ENCODE measurements at places on chromosomes 2 and 18.
A peak's percentile ranks its signal among the peaks of the same experiment; 100 is the strongest.

- peak; percentile 60 for DNase-seq
- H3K27ac ChIP-seq = no peak overlapping the region
- H3K27me3 ChIP-seq = no peaks in the 10 kb centered on the region
- H3K36me3 ChIP-seq = no peaks in the 10 kb centered on the region
- H3K4me1 ChIP-seq = peaks cover 4% of the 10 kb centered on the region
- no peak overlapping the region for H3K4me3 ChIP-seq
Observed at GRCh38 chr18:73136134-73136533, 268.3 kb upstream of the NETO1 start.

DNA sequence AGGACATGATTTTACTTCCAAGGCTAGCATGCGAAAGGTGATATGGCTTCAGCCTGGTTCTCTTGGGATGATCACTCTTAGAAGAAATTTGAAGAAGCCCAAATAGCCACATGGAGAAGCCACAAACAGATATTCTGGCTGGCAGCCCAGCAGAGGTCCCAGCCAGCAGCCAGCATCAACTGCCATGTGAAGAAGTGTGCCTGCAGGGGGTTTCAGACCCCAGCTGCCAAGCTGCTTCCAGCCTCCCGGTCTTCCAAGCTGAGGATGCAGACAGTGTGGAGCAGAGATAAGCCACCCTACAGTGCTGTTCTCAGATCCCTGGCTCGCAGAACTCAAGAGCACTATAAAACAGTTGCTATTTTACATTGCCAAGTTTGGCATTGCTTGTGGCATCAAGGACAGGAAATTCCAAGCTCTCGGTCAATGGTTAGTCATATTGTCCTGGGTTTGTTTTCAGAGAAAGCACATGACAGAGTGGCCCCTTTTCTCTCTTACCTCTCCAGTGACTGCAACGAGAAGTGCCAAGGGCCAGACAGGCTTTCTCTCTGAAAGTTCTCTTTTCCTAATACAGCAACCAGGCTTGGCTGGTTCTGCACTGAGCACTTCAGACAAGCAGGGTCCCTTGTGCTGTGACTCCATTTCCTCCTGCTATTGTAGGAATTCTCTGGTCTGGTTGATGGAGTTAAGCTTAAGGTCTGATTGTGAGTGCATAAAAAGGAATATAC lies 223.7 kb downstream of the ANKRD30B start:
- H3K36me3 ChIP-seq = no peaks in the 10 kb centered on the region
- DNase-seq = no peak
- no peak overlapping the region for H3K4me3 ChIP-seq
- H3K27me3 ChIP-seq = no peaks in the 10 kb centered on the region
- H3K27ac ChIP-seq = no peak overlapping the region

GRCh38 chr2:238714038-238714528 lies 133.8 kb upstream of the TWIST2 start:
- H3K27me3 ChIP-seq = no peaks in the 10 kb centered on the region
- no peaks in the 10 kb centered on the region for H3K4me1 ChIP-seq
- H3K27ac ChIP-seq = no peak overlapping the region

- peaks cover 6% of the 10 kb centered on the region for H3K4me1 ChIP-seq
- no peaks in the 10 kb centered on the region for H3K36me3 ChIP-seq
- no peaks in the 10 kb centered on the region for H3K27me3 ChIP-seq
- H3K27ac ChIP-seq = no peak overlapping the region
- no peak overlapping the region for H3K4me3 ChIP-seq
- no peak for DNase-seq
Observed at GRCh38 chr18:27901424-27902226, 275.3 kb downstream of the CDH2 start.

- no peaks in the 10 kb centered on the region for H3K27me3 ChIP-seq
- H3K4me1 ChIP-seq = peaks cover 4% of the 10 kb centered on the region
- no peak overlapping the region for H3K4me3 ChIP-seq
- no peaks in the 10 kb centered on the region for H3K36me3 ChIP-seq
- no peak for DNase-seq
Observed at GRCh38 chr18:1503847-1504246, 599.2 kb downstream of the ADCYAP1 start.

- no peaks in the 10 kb centered on the region for H3K4me1 ChIP-seq
- no peaks in the 10 kb centered on the region for H3K27me3 ChIP-seq
- H3K36me3 ChIP-seq = no peaks in the 10 kb centered on the region
- no peak overlapping the region for H3K4me3 ChIP-seq
- DNase-seq = no peak
- H3K27ac ChIP-seq = no peak overlapping the region
Observed at GRCh38 chr2:55865096-55865835, 58.3 kb downstream of the EFEMP1 start.

GRCh38 chr18:8685141-8685913 lies 20.0 kb upstream of the MTCL1 start:
- no peak for DNase-seq
- H3K4me3 ChIP-seq = no peak overlapping the region
- peaks cover 24% of the 10 kb centered on the region for H3K4me1 ChIP-seq
- H3K27me3 ChIP-seq = no peaks in the 10 kb centered on the region

DNA sequence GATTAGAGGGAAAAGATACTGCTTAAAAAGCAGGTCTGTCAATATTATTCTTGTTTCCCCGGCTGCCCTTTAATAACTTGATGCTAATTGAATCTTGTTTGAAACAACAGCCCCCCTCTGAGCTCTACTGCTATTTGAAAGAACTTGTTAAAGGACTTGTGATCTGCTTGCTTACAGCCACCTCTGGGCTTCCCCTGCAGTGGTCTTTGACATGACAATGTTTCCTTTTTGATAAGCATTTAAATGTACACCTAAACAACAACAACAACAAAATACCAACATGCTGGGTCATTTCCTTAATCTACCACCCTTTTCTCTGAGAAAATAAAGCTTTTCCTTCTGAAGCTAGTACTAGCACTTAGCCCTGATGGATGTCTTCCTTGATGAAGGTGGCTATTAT lies 3.9 kb downstream of the HOXD1 start:
- H3K4me1 ChIP-seq = peaks cover 32% of the 10 kb centered on the region
- H3K36me3 ChIP-seq = no peaks in the 10 kb centered on the region
- H3K4me3 ChIP-seq = no peak overlapping the region
- DNase-seq = peak; percentile 42

- no peaks in the 10 kb centered on the region for H3K36me3 ChIP-seq
- H3K4me3 ChIP-seq = no peak overlapping the region
- H3K4me1 ChIP-seq = 0 out of 2 replicates have a peak, but pooled peaks cover 2% of the 10 kb centered on the region
- no peaks in the 10 kb centered on the region for H3K27me3 ChIP-seq
- no peak overlapping the region for H3K27ac ChIP-seq
- DNase-seq = no peak
Observed at GRCh38 chr2:118496870-118497611, 350.4 kb downstream of the EN1 start.

DNA sequence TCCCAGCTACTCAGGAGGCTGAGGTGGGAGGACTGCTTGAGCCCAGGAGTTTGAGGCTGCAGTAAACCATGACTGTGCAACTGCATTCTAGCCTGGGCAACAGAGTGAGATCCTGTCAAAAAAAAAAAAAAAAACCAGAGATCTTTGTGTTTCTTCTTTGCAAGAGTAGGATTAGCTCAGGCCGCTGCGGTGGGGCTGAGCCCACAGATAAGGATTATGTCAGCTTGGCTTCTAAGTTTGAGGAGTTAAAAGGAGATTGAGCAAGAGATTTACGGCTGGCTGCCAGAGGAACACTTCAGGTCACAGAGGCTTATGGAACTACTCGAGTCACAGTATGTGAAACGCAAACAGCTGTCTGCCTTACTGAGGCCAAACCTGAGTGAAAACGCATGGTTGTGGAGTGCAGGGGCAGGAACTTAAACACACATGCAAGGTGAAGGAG lies 146.7 kb upstream of the L3MBTL4 start:
- peaks cover 22% of the 10 kb centered on the region for H3K4me1 ChIP-seq
- H3K27me3 ChIP-seq = no peaks in the 10 kb centered on the region
- no peak for DNase-seq
- no peak overlapping the region for H3K27ac ChIP-seq
- H3K4me3 ChIP-seq = no peak overlapping the region

GRCh38 chr18:63155910-63156773 lies 163.4 kb downstream of the BCL2 start:
- H3K36me3 ChIP-seq = no peaks in the 10 kb centered on the region
- no peak overlapping the region for H3K27ac ChIP-seq
- H3K27me3 ChIP-seq = no peaks in the 10 kb centered on the region
- H3K4me1 ChIP-seq = peaks cover 5% of the 10 kb centered on the region
- H3K4me3 ChIP-seq = no peak overlapping the region
- no peak for DNase-seq

DNA sequence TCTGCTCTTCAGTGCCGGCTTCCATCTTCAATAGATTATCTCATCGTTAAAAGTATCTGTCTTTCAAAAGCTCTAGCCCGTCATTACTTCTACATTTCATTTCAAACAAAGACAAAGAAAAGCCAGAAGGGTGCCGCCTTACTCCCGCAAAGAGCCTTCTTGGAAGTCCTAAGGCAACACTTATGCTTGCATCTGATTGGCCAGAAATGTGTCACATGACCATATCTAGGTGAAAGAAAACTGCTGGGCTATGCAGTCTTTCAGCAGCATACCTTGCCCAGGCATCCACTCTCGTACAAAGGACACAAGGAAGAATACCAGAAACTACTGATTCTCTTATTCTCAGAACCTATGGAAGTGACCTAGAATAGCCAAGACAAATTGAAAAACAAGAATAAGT lies 217.1 kb upstream of the SLC35G4 start:
- H3K36me3 ChIP-seq = no peaks in the 10 kb centered on the region
- H3K4me3 ChIP-seq = no peak overlapping the region
- DNase-seq = peak; percentile 67
- H3K4me1 ChIP-seq = no peaks in the 10 kb centered on the region
- H3K27ac ChIP-seq = no peak overlapping the region

GRCh38 chr2:201536046-201536445 lies 84.5 kb downstream of the STRADB start:
- H3K36me3 ChIP-seq = no peaks in the 10 kb centered on the region
- H3K4me3 ChIP-seq = no peak overlapping the region
- no peak for DNase-seq
- H3K27me3 ChIP-seq = no peaks in the 10 kb centered on the region
- no peak overlapping the region for H3K27ac ChIP-seq

DNA sequence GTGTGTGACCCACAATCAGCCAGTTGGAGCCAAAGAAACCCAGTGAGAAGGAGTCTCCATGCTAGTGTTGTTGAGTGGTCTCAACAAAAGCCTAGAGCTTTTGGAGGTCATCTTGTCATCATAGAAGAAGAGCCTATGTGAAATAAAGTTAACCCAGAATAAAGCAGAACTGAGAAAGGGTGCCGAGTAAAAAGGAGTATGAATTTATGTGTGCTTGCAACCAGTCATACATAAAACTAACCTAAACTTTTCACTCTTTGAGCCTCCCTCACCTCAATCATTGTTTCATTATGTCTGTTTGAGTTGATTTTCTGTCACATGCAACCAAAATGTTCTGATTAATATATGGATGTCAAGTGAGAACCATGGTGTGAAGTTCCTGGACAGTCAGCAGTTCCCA lies 599.3 kb upstream of the ZEB2 start:
- peaks cover 3% of the 10 kb centered on the region for H3K4me1 ChIP-seq
- H3K27ac ChIP-seq = no peak overlapping the region
- DNase-seq = no peak
- no peaks in the 10 kb centered on the region for H3K36me3 ChIP-seq
- H3K27me3 ChIP-seq = no peaks in the 10 kb centered on the region

DNA sequence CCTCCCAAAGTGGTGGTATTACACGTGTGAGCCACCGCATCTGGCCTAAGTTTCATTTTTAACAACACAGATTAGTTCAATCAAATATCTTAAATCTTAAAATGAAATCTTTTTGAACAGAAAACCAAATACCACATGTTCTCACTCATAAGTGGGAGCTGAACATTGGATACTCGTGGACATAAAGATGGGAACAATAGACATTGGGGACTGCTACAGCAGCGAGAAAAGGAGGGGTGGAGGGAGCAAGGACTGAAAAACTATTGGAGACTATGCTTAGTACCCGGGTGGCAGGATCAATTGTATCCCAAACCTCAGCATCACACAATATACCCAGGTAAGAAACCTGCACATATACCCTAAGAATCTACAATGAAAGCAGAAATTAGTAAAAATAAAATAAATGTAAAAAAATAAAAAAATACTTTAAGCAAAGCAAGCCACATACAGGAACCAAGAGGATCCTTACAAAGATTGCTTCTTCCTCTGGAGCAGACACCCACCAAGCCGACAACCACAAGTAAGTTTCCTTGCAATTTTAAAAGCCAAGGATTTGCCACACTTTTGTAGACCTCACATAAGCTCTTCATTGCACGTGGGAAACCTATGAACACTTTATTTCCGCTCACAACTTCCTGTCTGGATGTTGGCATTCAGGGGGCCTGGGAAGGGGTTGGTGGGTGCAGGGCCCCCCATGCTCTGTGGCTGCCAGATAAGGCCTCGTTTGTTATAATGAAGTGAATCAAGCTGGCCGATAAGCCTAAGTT lies 147.9 kb downstream of the MYCN start:
- no peaks in the 10 kb centered on the region for H3K36me3 ChIP-seq
- no peak overlapping the region for H3K27ac ChIP-seq
- no peak overlapping the region for H3K4me3 ChIP-seq
- H3K4me1 ChIP-seq = no peaks in the 10 kb centered on the region

DNA sequence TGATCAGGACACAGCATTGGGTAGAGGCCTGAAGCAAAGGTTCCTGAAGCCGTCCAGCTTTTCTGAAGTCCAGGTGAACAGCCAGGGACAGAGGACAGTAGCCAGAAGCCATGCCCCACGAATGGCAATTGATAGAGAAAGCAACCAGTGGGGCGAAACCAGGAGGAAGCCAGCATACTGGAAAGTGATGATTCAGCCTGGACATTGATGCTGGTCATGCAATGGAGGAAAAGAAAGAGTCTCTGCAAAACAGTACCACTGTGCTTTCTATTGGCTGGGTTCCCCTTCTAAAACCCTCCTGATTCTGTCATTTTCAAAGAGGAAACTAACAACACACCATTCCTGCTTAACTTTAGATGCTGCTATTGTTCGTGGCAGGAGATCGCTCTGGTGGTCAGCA lies 221.4 kb upstream of the EPAS1 start:
- H3K4me1 ChIP-seq = peaks cover 9% of the 10 kb centered on the region
- no peak for DNase-seq
- no peaks in the 10 kb centered on the region for H3K36me3 ChIP-seq

All from GM23338 (cell line).